Daoy (cell line): ENCODE measurements at places on chromosomes 7 and 10. TPM values are rescaled to one million over a fixed set of nuclear protein-coding genes. Genes with fewer than 3 reads are reported as not detected.

GRCh38 chr10:100776671-100777070, 31.3 kb downstream of the PAX2 start:
- no peak for DNase-seq

DNA sequence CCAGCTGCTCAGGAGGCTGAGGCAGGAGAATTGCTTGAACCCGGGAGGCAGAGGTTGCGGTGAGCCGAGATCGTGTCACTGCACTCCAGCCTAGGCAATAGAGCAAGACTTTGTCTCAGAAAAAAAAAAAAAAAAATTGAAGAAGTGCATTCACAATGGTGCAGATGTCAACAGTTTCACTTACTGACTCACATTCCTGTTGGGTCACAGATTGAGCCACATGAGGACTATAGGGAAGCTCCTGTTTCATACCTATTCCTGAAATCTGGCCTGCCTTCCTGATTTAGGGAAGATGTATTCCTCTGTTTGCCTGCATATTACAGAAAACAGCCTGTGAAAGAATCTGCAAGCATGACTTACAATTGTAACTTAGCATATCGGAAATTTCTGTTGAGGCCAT, 78.2 kb downstream of the AKR1C4 start:
- DNase-seq: no peak

DNA sequence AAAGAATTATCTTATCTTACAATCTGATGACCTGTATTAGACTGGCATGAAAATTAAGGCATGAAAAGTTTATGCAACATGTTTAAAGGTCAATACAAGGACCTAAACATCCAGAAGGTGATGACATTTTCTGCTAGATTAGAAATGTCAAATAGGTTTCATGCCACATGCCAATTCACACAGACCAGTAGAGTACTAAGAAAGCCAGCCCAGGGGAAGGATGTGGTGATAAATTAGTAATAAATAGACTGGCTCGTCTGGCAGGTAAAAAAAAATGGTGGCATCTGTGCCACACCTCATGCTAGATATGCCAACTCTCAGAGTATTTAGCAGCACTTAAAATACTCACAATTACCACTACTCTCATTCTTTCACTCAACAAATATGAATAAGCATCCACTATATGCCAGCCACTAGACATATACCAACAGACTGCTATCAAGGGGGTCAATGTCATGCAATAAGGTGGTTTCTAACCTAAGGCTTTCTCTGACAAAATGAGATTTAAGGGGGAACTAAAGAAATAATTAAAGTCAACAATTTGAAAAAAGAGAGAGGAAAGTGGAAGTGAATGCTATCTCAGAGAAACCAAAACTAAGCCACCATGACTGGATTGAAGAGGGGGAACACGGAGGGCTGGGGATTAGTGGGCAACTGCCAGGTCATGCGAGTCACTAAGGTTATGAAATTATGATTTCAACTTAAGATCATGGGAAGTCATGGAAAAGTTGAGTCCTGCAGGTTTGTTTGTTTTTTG, 83.5 kb downstream of the SGMS1 start:
- peak; percentile 9 for DNase-seq

DNA sequence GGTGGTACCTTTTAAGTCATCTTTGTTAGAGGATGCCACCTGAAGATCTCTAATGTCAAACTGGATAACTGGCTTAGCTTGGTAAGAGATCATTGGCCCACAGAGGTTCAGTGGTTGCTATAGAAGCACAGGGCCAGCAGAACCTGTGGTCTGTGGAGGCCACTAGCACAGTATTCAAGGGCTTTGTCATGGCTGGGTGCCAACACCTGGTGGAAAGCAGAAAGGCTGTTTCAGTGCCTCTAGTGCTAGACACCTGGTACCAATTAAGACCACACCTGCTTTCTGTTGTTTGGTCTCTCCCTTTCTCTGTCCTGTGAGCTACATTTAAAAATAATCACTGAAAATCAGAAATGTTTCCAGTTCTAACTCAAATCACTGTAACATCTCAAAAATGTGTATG, 10.0 kb upstream of the PCGF5 start:
- no peak for DNase-seq

- DNase-seq: peak; percentile 24
Observed at GRCh38 chr10:74586088-74586585, 240.3 kb upstream of the KAT6B start.

DNA sequence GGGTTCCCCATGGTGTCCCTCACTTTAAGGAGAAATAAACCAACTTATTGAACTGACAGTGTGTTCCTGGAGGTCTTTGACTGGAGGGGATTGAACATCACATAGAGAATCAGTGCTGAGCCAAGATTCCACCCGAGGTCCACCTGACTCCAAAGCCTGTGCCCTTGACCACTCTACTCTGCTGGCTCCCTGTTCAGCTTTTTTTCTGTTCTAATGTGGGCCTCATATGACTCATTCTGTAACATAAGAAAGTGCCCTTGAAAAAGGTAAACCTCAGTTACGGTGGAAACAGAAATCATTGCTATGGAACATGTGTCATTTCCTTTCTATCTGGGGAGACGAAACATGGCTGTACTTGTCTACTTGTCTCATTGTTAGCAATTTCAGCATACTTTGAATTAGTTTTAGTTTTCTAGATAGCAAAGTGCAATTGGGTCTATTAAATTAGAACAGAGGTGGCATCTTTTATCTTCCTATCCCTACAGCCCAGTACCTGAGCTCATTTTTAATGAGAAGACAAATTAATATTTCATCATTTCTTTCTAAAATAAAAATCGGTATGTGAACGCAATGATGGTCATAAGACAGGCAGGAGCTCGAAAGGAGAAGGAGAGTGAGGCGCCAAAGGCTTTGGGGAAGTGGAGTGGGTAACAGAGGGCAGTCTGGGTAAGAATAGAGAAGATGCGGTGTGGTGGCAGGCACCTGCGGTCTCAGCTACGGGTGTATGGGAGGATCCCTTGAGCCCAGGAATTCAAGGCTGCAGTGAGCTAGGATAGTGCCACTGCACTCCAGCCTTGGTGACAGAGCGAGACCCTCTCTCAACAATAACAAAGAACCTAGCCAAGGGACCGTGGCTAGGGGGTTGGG, 1.5 kb downstream of the GSDME start:
- peak; percentile 90 for DNase-seq

GRCh38 chr7:74153736-74154135, 20.4 kb upstream of the EIF4H start:
- no peak for DNase-seq

GRCh38 chr7:150620617-150621371, 11.4 kb downstream of the GIMAP6 start:
- DNase-seq: no peak

DNA sequence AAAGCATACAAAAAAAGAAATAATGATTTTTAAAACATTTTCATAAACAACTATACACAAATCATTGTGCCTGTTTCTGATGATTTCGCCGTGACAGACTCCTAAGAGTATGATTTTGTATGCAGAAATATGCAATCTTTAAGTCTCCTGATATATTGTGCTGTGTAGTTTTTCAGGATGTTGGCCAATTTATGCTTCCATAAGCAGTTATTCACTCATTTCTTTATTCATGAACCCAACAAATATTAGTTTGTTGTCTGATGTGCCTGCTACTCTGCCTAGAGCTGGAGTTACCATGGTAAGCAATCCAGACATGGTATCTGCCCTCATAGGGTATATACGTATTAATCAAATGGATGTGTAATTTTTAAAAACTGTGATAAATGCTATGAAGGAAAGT, 40.4 kb downstream of the PRR15 start:
- DNase-seq: no peak

SLC16A9 gene
- total RNA-seq: 11.7 and 13.7 TPM in 2 replicates

VSTM2A gene
- total RNA-seq: 0.23 TPM in 1 of 2 replicates, not detected in the other

DNA sequence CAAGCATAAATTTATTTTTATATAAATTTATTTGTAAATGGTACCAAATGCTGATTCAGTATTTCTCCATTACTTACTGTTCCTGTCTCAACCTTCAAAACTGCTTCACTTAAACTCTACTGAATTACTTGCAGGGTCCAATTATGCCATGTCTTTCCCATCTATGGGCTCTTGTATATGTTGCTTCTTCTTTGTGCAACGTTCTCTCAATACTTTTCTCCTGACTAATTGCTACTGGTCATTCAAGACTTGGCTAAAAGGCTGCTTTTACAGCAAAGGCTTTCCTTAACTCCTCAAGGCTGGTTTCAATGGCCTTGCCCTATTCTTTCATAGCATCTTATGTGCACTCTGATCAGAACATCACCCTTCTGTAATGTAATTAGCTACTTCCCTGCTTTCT, 67.9 kb downstream of the RNLS start:
- no peak for DNase-seq

DNA sequence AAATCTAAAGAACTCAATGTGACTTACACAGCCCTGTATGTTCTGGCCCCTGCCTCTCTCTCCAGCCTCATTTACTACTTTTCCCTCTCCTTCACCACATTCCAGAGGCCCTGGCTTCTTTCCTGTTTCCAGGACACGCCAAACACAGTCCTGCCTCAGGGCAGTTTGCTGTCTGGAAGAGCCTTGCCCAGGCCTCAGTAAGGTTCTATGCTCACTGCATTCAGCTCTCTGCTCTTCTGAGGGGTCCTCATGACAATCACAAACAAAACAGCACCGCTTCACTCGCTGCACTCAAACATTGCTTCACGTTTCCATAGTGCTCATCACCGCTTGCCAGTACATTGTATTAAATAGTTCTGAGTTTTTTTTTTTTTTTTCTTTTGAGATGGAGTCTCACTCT, 35.1 kb upstream of the GARS1 start:
- DNase-seq: peak; percentile 15

EPO gene
- total RNA-seq: not detected in 2 replicates

PROSER2 gene
- total RNA-seq: 22.4 and 35.7 TPM in 2 replicates
